Omental fat pad (tissue), 4 donors: ENCODE measurements at places on chromosomes 4 and X.

- no peak for DNase-seq
Observed at GRCh38 chrX:25003066-25003849, 12.5 kb downstream of the ARX start.

DNA sequence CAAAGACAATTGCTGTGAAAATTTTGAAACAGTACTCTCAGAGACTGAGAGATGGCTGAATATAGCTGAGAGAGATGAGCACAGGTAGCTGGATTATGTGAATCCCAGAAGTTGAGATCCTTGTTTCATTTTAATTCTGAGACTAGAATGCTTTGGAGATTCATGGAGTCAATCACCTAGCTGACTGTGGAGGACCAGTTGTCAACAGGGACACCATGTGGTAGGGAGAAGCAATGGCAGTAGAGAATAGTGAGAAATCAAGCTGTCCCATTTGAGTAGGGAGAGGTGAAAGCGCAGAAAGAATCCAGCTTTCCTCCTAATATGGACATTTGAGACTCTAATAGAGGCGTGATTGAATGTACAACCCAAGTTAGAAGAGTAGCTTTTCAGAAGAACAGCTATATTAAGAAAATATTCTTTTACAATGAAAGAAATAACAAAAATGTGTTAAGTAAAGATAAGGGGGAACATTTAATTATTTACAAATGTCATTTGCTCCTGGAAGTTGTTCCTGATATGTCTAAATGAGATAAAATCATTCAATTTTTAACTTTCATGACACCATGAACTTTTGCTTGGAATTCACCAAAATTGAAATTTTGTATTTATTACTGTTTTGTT is 30.3 kb upstream of the GLRB start:
- no peak for DNase-seq

DNA sequence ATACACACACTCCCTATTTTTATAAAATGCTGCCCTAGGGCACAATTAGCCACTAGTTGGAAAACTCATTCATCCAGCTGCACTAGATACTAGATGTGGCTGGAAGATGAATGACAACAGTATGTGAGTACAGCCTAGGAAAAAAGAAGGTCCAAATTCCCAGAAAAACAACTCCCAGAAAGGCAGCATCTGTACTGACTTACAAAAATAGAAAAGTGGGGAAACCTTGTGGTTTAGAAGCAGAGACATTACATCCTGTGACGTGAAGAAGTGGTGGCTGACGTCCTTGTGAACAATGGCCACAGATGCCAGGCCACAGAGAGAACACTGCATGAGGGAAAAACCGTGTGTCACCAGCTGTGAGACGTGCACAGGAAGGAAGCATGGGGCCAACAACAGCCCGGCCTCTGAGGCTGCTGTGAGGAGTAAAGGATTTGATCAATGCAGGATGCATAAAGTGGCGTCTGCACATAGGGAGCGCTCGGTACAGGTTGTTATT is 81.2 kb downstream of the SPRY1 start:
- DNase-seq = no peak

GRCh38 chr4:965766-966134 is 7.6 kb downstream of the DGKQ start:
- no peak for DNase-seq
